ENCODE measurements at places on chromosomes 2 and 18.

GRCh38 chr2:98769114-98769476 is 38.2 kb upstream of the MGAT4A start:
- no peak for DNase-seq

DNA sequence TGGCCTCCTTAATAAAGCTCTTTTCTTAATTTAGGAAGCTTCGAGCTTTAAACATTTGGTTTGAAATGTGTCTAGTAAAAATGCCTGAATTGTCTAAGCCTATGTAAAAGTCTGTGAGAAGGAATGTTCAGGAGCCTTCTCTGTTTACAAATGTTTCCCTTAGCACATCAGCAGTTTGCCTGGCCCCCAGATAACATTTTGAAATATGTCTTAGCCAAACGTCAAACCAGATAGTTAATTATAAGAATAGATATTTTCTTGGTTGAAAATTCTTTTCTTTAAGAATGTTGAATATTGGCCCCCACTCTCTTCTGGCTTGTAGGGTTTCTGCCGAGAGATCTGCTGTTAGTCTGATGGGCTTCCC is 498.6 kb downstream of the CCDC85A start:
- DNase-seq = no peak

- DNase-seq = no peak
Measured at GRCh38 chr18:59672235-59672711, 24.9 kb downstream of the CCBE1 start.

DNA sequence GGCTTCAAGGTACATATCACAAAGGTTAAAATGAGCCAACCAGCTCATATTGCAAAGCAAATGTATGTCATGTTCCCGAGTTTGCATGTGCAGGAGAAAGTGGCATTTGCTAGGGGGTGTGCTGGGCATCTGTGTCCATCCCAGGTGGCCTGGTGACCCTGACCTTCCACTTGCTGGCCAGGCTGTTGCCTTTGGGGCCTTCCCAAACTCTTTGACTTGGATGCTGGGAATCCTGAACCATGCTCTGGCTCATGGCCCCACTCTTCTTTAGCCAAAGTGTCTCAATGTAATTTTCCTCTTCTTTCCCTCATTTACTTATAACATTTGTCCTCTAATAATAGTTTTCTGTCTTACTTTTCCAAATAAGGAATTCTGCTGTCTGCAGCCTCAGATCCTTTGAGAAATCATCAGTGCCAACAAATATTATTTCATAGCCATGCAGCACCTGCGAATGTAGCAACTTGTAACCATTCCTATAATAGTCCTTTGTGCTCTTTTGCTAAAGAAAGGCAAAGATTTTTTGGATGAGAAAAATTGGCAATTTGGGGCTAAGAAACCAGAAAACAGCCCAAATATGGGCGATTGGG is 64.2 kb downstream of the MTCL1 start:
- no peak for DNase-seq

- DNase-seq = peak; percentile 27
Measured at GRCh38 chr2:20067992-20068584, 16.7 kb upstream of the LAPTM4A start.

DNA sequence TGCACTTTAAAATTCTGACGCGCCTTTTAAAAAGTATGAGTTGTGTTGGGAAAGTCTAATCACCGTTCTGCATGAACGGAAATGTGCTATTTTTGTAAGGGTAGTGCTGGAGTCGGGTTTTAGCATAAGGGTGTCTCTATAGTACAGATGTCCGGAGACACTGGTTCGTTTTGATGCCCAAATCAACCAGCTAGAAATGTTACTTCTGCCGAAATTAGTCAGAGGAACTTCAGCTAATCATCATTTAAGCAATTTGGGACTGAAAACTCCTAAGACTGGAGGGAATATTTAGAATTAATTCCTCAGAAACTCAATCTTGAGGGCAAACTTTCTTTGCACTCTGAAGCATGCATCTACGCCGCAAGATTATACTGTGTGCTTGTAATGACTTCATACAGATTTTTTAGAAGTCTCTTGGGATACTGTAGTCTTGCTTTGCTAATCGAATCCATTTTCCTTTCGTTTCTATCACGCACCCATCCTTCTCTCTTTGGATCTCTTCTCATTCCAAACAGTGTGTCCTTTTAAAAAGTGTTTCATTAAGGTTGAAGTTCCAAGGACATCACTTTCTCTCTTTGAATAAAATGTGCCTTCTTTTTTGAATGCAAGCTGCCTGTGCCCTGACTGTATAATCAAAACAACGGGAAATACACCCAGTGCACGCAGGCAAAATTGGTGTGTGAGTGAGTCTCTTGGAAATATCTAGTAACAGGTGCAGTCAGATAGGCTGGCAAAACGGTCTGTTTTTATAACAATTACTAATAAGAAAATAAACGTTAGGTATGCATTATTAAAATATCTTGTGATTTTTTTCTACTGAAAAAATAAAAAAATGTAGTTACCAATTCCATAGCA is 270.9 kb upstream of the TCF4 start:
- no peak for DNase-seq

GRCh38 chr2:161004379-161004778 is 155.8 kb upstream of the TANK start:
- no peak for DNase-seq

DNA sequence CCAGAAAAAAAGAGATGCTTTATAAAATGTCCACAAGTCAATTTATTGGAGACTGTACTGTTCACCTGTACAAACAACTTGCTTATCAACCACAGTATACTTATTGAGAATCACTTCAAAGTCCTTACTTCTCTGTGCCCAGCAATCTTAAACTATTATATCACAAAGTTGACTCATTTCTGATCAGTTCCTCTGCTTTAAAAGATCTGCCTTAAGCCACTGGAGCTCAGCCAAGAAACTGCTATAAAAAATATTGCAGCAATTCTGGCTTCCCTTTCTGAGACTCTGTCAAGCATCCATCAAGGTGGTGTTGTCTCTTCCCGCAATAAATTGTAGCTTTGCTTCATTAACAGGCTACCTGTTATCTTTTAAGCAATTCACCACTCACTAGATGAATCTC is 375.2 kb upstream of the SPHKAP start:
- DNase-seq = no peak
